Panc1 (cell line): ENCODE measurements at places on chromosomes 1 and 21. TPM values are rescaled to one million over a fixed set of nuclear protein-coding genes. Genes with fewer than 3 reads are reported as not detected.

GRCh38 chr1:42186152-42186551, 21.6 kb upstream of the GUCA2A start:
- DNase-seq = no peak

TRABD2B gene
- total RNA-seq = not detected

DNA sequence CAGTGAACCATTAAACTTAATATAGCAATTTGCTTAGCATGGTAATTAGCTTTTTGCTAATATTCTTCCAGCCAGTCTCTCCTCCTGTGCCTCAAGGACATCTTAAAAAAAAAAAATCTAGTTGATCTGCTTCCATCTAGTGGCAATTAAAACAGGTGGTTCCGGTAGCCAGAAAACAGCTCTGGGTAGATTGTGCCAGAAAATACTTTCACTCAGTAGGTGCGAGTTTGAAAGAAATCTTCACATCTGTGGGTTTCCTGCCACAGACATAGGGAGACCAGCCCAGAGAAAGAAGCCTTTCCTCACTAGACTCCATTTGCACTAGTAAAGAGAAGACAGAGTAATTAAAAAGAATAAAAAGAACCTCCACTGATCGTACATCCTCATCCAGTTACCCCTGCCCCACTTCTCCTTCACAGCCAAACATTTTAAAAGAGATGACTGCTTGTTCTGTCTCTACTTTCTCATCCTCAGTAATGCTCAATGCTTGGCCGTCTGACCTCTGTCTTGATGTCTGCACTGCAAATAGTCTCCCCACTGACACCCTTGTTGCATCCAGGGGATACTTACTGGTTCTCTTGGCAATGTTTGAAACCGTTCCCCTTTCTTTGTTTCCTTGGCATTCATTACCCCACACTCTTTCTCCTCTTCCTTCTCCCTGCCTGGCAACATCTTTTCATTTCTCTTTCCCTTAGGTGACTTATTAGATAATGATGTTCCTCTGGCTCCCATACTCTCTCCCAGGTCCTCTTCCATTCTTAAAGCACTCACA, 16.9 kb downstream of the SELL start:
- no peak for DNase-seq

GRCh38 chr1:172185211-172185610, 235.3 kb upstream of the C1orf105 start:
- no peak for DNase-seq

- DNase-seq = no peak
These were observed 25.7 kb upstream of the SLC19A2 start for GRCh38 chr1:169511316-169512005.

C21orf58 gene
- total RNA-seq = 12.7 TPM

GRCh38 chr21:40187946-40188654, 320.9 kb downstream of the PCP4 start:
- DNase-seq = no peak

GRCh38 chr21:31220575-31220974, 123.5 kb downstream of the TIAM1 start:
- no peak for DNase-seq

SERTAD4 gene
- total RNA-seq = 0.31 TPM

DNA sequence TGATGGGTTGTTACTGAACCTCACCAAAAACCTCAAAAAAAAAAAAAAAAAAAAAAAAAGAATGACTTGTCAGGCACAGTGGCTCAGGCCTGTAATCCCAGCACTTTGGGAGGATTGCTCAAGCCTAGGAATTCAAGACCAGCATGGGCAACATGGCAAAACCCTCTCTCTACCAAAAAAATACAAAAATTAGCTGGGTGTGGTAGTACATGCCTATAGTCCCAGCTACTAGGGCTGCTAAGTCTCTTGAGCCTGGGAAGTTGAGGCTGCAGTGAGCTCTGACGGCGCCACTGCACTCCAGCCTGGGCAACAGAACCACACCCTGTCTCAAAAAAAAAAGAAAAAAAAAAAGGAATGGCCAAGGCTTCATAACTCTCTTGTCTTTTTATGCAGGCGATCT, 11.1 kb downstream of the CHAF1B start:
- DNase-seq = no peak

GRCh38 chr1:40901886-40902852, 40.0 kb upstream of the CITED4 start:
- no peak for DNase-seq

DNA sequence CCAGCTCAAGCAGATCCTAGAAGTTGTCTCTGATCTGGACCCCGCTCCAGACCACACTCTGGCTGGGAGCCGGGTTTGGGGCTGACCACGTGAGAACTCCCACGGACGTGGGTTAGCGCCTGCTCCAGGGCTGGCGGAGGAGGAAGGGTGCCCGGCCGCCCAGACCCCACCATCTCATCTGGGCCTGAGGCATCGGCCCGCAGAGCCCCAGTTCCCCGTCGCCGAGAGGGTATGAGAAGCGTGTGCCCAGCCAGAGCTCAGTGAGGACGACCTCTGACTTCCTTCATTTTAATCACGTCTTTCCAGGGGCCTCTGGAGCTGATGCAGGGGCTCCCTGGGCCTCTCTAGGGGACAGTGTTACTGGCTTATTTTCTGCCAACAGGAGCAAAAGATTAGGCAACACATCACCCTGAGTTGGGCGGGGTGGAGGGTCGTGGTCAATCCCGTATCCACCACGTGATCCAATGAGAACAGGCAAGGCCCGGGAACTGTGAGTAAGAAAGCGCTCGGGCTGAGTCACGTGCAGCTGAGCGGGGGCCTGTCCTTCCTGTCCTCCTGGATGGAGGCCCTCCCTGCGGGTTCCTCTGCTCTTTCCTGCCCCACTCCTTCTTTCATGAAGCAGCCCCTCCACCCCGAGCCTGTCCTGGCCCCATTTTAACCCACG, 81.1 kb downstream of the SIK1 start:
- DNase-seq = no peak

DNA sequence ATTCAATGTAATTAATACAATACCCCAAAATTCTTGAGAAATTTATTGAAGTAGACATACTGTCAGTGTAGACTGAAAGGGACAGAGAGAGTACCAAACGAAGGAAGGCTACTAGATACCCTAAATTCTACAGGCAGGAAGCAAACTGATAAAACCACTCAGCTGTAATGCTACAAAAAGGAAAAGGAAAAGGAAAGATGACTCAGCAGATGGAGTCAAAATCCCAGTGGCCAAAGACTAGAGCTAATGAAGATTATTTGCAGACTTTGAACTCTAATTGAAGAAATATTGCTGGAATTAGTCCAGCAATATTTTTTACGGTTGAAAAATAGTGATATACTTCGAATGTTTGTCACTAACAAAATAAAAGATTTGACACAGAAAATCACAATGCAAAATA, 671.9 kb downstream of the BRINP3 start:
- DNase-seq = no peak

- DNase-seq = no peak
These were observed 225.6 kb downstream of the BRINP3 start for GRCh38 chr1:190252046-190252445.

TNFRSF18 gene
- total RNA-seq = 4.3 TPM

- DNase-seq = no peak
These were observed 6.8 kb downstream of the OR10Z1 start for GRCh38 chr1:158611916-158612315.

DNA sequence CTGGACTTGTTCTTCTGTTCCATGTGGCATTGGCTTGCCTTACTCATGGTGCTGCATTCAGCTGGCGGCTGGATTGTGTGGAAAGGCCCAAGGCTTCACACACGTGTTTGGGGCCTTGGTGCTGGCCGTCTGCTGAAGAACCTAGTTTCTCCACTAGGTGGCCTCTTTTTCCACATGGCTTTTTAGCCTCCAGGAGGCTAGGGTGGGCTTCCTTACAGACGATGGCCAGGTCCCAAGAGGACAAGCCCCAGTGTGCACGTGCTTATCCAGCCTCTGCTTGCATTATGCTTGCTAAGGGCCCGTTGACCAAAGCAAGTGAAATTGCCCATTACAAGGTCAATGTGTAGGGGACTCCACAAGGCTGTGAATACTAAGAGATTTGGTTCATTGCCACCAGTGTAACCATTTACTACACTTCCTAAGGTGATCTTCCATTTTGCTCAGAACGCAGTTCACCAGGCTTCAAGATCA, 47.5 kb upstream of the FOXO6 start:
- DNase-seq = no peak

CELA3A gene
- 5.9 TPM for total RNA-seq

DNA sequence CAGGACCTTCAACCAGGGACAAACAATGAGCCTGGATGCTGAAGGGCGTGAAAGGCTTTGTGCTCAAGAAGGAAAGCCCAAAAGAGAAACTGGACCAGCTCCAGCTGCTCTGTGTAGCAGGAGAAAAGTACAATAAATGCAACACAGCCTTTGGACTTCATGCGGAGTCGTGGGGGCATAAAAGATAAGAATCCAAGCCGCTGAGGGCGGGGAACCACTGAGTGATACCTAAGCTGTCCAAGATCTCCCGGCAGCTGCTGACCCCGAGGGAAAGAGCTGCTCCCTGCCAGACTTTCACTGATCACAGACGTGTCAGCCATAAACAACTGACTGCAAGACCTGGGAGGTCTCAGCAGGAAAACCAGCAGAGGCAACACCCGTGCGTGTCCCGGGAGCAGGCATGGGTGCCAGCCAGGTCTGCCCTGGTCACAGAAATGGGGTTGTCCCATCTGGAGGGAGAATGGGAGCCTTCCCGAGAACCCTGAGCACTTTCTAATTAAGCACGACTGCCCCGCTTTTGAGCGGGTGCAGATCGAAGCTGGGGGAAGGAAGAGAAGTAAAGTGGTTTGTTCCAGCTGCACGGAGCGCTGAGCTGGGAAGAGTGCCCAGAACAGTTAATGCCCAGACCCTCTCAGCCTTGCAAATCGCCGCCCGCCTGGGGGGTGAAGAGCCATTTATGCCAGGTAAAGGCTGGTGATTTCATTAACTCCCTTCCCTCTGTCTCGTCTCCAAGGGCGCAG, 68.3 kb upstream of the TARDBP start:
- DNase-seq = no peak

DNA sequence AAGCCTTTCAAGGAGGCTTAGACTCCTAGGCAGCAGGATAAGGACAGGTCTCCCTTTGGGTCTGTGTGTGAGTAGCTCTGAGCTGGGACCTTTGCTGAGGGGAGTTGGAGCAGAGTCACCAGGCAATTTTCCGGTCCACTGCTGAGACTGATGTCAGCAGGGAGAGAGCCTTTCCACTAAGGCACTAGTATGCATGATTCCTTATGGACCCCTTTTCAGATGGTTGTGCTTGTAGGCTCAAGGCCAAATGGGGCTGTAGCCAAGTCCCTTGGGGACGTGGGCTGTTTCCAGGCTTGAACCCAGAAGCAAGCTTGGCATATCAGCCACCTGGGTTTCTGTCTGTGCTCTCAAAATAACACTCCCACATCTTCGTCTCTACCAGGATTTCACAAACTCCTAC, 73.0 kb downstream of the CCDC18 start:
- DNase-seq = no peak

DNA sequence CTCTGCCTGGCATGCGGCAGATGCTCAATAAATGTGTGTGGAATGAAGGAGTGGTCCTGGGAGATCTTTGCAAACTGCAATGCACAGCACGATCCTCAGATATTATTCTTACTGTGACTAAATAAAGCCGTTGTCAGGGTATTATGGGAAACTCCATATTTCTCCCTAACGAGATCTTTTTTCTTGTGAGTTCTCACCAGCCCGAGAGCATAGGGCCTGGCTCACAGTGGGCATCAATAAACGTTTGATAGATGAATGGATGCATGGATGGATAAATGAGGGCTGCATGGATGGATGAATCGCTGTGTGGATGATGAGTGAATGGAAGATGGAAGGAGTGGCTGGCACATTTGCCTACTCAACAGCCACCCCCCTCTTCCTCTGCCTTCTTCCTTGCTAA, 69.6 kb downstream of the SDC3 start:
- no peak for DNase-seq

HLX gene
- total RNA-seq = 0.39 TPM

- DNase-seq = no peak
These were observed 13.9 kb downstream of the EPHX1 start for GRCh38 chr1:225823811-225824261.

DMRTA2 gene
- total RNA-seq = not detected

OR2T12 gene
- not detected for total RNA-seq

DNA sequence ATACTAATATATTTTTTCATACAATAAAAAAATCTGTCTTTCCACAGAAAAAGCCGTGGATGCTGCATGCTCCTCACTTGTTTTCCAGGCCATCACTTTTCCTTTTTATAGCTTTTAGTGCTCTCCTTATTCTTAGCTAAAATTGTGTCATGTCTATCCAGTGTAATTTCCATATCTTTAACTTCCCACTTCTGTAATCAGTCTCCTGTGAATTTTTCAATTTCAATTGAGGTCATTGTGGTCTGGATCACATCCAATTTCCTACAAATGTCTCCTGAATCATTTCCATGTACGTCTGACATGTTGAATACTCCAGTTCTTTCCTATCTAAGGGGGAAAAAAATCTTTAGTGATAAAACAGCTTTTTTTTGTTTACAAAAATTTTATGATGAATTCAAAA, 838.2 kb upstream of the B3GALT2 start:
- no peak for DNase-seq

MANEAL gene
- total RNA-seq = 29.7 TPM

TBCE gene
- total RNA-seq = 72.0 TPM

DHRS3 gene
- 113 TPM for total RNA-seq

- no peak for DNase-seq
These were observed 550 bp downstream of the ARHGEF16 start for GRCh38 chr1:3454811-3455618.

DNA sequence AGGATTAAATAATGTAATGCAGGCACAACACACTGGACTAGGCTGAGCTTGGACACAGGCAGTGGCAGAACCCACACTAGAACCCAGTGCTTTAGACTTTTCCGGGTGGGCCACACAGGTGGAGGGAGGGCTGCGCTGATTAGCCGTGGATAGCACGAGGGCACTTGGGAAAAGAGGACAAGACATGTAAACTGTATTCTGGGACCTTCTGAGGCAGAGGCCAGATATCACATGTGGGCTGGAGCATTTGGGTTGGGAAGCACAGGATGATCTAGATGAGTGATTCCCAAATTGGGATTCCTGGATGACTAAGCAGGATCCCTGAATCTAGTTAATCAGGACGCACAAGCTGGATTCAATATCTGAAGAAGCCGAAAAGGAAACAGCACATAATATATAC, 20.3 kb upstream of the A3GALT2 start:
- no peak for DNase-seq

CREB3L4 gene
- 12.3 TPM for total RNA-seq

DNA sequence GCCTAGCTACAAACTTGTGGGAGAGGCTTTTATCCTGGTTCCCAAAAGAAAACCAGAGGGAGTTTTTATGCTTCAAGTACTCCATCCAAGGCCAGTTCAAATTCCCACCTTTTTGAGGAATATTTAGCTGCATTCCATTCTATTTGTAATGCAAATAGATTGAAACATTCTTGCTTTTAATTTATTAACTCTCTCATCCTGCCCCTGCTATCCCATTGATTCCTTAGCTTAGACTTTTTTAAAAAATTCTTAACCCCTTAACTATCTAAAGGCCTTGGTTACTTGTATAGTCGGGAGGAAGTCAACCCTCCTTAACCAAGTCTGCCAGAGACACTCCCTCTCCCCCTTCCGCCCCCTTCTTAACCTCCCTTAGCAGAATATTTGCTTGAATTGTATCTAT, 2.5 kb upstream of the MOV10 start:
- DNase-seq = no peak
